ENCODE measurements at places on chromosomes 5 and 9.
A peak's percentile ranks its signal among the peaks of the same experiment; 100 is the strongest.

DNA sequence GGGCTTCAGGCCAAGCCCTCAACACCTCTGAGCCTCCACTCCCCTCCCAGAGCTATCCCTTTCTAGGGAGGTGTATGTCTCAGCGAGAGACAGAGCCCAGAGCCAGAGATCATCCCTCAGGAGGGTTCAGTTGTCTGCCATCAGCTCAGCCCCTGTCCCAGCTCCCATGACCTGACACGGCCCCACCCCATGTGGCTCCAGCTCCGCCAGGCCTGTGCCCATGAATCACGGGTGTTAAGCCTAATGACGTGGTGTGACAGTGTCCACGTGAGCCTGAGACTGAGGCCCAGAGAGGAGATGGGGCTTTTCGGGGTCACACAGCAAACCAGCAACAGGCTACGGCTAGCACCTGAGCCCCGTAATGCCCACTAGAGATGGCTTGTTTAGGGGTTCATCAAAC, 60.9 kb upstream of the ORM1 start:
- no peak for DNase-seq

GRCh38 chr5:168360521-168361285, 69.3 kb downstream of the WWC1 start:
- no peak for DNase-seq

- no peak for DNase-seq
These were observed 6.9 kb downstream of the GM2A start for GRCh38 chr5:151259931-151260330.

GRCh38 chr9:84216151-84216550, 124.4 kb downstream of the SLC28A3 start:
- no peak for DNase-seq

- DNase-seq: no peak
These were observed 35.9 kb upstream of the TESK1 start for GRCh38 chr9:35569206-35569605.

- DNase-seq: peak; percentile 98
These were observed 29.0 kb downstream of the PTGES2 start for GRCh38 chr9:128098297-128099230.

DNA sequence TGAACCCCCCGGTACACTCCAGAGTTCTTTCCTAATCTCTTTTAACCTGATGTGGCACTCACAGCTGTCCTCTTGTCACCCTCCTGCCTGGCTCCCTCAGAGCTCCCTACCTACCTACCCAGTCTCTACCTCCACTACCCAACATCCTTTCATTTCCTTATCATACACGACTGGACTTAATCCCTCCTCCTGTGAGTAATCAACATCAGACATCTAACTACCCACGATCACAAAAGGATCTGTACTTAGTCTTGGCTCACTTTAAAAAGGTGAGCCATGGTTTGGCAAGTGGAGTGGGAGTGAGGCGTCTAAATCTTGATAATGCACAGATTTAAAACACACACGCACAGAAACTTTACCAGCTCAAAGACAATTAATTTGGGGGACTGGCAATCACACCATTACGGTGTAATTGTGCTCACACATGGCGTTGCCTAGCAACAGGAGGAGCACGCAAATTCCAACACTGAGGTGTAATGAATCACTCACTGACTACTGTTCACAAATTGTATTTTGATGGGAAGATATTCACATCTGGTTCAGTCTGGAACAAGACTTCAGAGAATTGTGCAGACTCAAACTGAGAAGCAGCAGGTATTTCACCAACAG, 235.9 kb downstream of the EPB41L4A start:
- peak; percentile 65 for DNase-seq

GRCh38 chr5:129341306-129341705, 118.8 kb upstream of the ADAMTS19 start:
- DNase-seq: no peak

- DNase-seq: no peak
These were observed 480.3 kb upstream of the SEMA6A start for GRCh38 chr5:117054911-117055310.

GRCh38 chr9:92713528-92713927, 43.6 kb upstream of the IPPK start:
- DNase-seq: peak; percentile 33

DNA sequence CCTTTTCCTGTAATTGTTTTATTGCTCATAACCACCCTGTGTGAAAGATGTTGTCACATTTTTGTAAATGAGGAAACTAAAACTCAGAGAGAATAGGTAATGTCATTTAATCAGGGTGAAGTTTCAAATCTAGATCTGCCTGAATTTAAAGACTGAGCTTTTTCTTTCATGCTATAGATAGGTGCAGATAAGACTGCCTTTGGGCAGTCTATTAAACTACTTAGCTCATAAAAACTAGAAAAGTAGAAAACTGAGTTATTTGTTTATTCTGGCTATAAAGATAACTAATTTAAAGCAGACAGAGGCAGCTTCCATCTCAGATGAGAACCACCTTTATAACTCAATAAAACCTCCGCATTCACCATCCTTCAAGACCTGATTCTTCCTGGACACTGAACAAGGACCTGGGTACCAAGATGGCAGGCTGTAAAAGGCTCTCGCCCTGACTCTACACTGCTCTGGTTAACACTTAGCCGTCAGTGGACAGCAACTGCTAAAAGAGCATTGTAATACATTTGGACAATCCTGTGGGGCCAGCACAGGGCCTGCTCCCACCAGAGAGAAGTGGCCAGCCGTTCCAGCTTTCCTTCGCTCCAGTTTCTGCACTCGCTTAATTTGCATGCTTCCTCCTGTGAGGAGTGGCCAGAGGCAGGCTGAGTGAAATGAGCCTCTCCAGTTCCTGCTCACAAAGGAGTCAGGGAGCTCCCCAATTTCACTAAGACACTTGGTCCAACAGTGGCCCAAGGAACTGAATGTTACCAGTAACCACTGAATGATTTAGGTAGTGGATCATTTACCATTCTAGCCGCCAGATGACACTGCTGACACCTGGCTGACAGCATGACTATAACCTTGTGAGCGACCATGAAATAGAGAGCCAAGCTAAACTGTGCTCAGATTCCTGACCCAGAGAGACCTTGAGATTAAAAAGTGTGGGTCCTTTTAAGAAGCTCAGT, 566.4 kb downstream of the EFNA5 start:
- DNase-seq: peak; percentile 45

DNA sequence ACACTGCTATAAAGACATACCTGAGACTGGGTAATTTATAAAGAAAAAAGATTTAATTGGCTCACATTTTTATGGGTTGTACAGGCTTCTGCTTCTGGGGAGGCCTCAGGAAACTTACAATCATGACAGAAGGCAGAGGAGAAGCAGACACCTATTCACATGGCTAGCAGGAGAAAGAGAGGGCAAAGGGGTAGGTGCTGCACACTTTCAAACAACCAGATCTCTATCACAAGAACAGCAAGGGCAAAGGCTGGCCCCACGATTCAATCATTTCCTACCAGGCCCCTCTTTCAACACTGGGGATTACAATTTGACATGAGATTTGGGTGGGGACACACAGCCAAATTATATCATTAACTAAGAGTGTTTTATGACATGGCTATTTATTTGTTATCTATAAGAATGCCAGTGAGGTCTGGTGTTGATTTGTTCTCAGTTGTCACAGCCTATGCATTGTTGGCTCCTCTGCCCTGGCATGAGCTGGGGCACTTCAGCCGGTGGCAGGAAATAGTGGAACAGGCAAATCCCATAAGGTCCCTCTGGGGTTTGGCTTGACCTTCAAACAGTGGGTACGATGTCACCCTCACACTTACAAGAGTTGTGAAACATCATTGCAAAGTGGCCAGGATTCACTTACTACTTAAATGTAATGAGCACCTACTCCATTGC, 44.1 kb downstream of the SPARC start:
- no peak for DNase-seq

DNA sequence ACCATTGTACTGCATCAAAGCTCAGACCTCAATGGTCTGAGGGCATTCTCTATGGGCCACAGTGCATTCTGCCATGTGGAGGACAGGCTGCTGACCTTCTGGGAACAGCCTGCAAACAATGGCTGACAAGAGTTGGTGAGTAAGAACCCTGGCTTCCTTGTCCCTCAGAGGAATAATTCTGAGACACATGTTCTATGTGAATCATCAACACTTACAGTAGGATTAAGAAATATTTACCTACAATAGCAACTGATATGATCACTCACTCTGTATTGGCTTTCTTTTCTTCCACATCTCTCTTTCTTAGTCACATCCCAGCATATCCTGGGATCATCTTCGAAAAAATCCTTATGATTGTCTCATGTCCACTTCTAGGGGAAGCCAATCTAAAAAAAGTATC, 306.5 kb upstream of the ITGA1 start:
- DNase-seq: no peak

GRCh38 chr9:38213631-38214299, 144.7 kb upstream of the SHB start:
- DNase-seq: no peak

DNA sequence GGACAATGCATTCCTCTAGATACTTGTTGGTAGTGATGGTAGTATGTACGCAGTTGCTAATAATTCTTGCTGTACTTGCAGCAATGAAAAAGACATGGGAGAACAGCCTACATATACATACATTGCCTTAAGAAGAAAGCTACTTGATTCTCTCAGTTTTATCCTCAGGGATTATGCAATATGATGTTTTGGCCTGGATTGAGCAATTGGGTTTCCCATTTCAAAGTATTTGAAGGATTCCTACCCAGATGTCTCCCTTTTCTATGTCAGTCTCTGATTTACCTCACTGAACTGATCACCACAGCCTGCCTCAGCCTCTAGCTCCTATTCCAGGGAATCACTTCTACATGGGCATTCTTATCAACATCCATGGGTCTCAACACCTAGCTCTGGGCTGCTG, 210.1 kb upstream of the CDH10 start:
- DNase-seq: no peak

GRCh38 chr9:134413890-134414623, 87.8 kb downstream of the RXRA start:
- DNase-seq: peak; percentile 95

GRCh38 chr5:36593867-36594266, 12.5 kb upstream of the SLC1A3 start:
- no peak for DNase-seq

- no peak for DNase-seq
These were observed 45.3 kb downstream of the FNIP1 start for GRCh38 chr5:131751506-131751905.

GRCh38 chr5:60594715-60595477, 105.1 kb downstream of the DEPDC1B start:
- no peak for DNase-seq

DNA sequence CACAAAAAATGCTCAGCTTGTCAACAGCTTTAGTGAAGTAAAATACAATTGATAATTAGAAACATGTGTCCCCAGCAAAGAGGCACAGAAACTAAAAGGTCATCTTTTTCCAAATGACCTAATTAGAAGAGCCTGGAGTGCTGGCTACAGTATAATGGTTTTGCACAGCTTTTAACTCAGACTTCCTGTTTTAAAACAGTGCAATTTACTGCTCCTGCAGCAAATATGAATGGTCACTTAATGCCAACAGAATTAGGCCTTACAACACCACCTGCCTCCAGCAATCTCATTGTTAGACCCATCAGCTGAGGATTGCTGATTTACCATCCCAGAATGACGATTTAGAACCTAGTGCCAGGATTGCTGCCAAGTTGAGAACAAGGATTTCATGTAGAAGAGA, 239.3 kb downstream of the CETN3 start:
- DNase-seq: no peak

GRCh38 chr5:16588434-16589214, 28.2 kb downstream of the RETREG1 start:
- DNase-seq: no peak

DNA sequence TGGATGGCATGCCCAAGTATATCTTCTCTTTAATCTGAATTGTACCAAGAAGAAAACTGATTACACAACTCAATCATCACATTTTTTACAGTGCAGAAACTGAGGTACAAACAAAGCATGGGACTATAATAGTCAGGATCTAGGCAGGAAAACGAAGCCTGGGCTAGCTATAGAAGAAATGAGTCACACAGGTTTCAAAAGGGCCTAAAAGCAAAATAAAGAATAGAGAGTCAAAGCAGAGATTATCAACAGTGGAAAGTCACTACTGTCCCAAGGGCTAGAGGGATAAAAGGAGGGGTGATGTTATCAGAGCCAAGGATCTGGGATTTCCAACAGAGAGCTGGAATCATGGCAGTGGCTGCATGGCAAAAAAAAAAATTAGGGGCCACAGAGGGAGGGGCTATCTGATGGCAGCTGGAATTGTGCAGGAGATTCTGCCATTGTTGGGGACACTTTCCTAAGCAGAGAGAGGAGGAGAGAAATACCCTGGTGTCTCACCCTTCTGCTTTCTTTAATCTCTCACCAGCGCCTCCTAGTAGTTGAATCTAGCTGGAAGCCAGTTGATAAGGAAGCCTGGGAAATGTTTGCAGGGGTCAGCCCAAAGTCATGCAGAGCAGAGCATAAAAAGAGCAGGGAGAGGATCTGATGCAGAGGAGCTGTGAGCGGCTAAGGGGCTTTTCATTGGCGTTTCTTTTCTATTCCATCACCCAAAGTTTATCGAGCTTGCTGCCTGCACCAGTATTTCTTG, 343.2 kb downstream of the ACTL7B start:
- no peak for DNase-seq

DNA sequence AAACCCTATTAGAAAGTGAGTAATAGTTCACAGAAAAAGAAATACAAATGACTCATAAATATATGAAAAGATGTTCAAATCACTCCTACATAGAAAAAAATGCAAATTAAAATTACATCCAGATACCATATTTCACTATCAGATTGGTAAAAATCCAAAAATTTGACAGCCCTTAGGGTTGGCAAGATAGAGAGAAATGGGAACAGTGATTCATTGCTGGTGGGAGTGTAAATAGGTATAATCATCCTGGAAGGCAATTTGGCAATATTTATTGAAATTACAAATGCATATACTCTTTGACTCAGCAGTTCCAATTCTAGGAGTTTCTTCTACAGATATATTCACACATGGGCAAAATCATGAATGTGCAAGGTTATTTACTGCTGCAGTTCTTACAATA, 273.5 kb downstream of the NR2F1-AS1 start:
- no peak for DNase-seq

DNA sequence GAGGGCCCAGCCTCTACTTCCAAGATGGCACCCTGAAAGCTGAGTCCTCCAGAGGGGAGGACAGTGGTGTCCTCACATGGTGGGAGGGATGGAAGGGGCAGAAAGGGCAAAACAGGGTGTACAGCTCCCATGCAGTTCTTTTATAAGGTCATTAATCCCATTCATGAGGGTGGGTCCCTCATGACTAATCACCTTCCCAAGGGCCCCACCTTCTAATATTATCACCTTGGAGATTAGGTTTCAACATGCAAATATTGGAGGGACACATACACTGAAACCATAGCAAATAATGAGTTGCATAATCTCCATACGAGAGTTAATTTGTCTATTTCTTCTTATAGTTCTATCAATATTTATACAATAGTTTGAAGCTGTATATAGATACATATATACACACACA, 5.8 kb upstream of the ZBTB43 start:
- no peak for DNase-seq

- no peak for DNase-seq
These were observed 322.8 kb downstream of the SLF1 start for GRCh38 chr5:94941122-94941755.

DNA sequence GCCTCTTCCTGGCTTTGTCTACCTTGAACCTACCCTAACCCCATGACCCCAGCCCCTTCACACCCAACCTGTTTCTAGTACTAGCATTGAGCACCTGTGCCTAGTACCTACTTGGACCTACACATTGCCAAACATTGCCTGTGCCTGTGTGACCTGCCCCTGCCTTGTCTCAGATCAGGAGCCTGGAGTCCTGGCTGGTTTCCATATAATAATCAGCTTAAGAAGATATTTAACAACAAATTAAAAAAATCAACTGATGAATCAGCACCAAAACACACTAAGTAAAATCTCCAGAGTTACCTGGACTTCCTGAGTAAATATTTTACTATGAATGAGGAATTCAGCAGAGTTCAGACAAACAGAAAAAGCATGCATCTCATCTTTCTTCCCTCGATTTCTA, 17.7 kb downstream of the LPAR1 start:
- no peak for DNase-seq
